ENCODE measurements at places on chromosomes 1 and 21.

DNA sequence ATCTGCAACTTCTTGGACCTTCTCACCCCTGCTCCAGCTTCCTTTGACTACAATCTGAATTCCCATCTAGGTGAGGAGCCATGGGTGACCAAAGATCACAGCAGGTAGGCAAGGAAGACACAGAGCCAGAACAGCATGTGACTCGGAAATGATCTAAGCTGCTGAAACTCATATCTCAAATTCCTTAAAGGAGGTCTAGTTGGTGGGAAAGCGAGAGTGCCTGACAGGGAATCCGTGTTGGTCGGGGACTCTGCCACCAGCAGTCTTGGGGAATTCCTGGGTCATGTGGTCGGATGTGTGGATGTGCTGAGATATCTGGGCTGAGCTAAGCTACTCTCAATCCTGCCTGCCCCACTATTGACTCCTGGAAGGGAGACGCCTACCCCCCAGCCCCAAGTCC, 3.2 kb upstream of the NUAK2 start:
- DNase-seq: no peak

DNA sequence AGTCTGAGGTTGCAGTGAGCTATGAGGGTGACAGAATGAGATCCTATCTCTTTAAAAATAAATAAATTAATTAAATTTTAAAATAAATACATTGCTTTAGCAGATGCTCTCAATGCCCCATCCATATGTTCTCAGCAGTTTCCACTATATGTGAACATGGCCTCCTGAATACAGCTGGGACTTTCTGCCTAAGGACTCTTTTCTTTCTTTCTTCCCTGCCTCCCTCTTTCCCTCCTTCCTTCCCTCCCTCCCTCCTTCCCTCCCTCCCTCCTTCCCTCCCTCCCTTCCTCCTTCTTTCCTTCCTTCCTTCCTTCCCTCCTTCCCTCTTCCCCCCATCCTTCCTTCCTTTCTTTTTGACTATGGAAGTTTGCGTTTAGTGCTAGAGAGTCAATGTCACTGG, 10.2 kb upstream of the GRIK1 start:
- no peak for DNase-seq

- DNase-seq: no peak
These were observed 446.9 kb upstream of the LRRC7 start for GRCh38 chr1:69120817-69121216.

- DNase-seq: no peak
These were observed 797.3 kb downstream of the PLA2G4A start for GRCh38 chr1:187626056-187626455.

DNA sequence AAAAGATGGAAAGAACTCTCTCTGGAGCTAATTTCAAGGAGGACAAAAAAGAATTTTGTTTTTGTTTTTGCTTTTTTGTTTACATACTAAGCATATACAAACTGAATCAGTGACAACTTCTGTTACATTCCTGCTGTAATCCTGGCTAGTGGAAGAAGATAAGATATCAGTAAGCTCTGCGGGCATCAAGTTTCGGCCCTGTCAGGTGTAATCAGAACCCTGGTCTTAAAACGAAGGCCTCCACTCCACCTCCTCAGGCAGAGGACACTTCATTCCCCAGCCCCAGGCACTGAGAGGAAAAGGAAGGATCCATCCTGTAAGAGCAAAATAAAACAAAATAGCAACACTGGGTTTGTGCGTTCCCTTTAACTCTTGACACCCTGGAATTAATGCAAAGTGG, 88.9 kb upstream of the ARHGAP29 start:
- DNase-seq: no peak

GRCh38 chr1:113895098-113895497, 7.7 kb upstream of the BCL2L15 start:
- DNase-seq: no peak

GRCh38 chr1:171220581-171221054, 27.7 kb upstream of the FMO1 start:
- DNase-seq: no peak

DNA sequence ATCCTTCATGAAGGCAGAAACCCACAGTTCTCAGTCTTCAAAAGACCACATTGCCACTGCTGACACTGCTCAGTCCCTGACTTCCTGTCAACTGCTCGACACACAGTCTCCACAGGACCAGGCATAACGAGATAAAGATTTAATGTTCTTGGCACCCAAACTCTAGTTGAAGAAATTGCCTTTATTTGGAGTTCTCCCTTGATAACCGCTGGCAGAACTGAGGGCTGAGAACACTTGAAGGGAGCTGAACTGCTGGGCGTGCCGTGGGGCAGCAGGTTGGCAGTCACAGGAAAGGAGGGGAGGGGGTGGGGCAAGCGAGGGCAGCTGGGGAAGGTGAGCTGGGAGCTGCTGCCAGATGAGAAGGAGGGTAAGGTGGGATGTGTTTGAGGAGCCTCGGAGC, 15.9 kb downstream of the HENMT1 start:
- DNase-seq: peak; percentile 65

DNA sequence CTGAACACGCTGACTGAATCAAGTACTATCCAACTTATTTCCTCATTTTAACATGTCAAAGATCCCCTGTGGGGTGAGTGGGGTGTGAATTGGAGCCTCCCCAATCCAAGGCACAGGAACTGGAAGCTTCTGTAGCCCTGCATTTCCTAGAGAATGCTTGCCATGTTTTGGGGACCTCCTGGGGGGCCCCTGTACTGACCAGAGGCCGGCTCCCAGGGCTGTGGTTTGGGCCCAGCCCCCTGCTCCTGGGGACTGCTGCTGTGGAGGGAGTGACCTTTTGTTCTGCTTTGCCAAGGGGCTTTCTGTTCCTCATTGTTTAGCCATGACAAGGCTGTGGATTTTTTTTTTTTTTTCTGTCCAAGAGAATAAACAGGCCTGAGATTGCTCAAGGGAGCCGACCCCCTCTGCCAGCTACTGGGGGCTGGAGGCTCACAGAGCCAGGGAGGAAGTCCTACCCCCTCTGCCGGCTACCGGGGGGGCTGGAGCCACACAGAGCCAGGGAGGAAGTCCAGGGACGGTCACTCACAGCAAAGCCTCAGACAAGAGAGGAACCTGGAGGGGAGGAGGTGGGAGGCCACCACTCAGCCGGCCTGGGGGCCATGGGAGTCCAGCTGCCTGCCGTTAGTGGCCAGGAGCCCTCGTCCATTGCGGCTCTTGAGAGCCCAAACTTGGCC, 17.4 kb downstream of the TNFRSF1B start:
- DNase-seq: no peak

- DNase-seq: no peak
These were observed 372 bp downstream of the OR2L3 start for GRCh38 chr1:248047008-248047407.

GRCh38 chr1:76754730-76755129, 112.5 kb upstream of the ST6GALNAC5 start:
- DNase-seq: no peak

Measured in activated naive CD4-positive, alpha-beta T cell treated with anti-CD3 and anti-CD28 coated beads, Interleukin-2, amount 10 ng/mL, durations not matched to agents 7 days and 5 days (primary cell).